RWPE2 (cell line): ENCODE measurements at places on chromosomes 5 and 9.

- no peak overlapping the region for H3K27ac ChIP-seq
- no peak overlapping the region for H3K4me3 ChIP-seq
- H3K36me3 ChIP-seq = peaks cover 9% of the 10 kb centered on the region
- peak; percentile 88 for DNase-seq
- H3K4me1 ChIP-seq = peaks cover 4% of the 10 kb centered on the region
Measured at GRCh38 chr9:98790842-98791607, 5.3 kb downstream of the ANKS6 start.

DNA sequence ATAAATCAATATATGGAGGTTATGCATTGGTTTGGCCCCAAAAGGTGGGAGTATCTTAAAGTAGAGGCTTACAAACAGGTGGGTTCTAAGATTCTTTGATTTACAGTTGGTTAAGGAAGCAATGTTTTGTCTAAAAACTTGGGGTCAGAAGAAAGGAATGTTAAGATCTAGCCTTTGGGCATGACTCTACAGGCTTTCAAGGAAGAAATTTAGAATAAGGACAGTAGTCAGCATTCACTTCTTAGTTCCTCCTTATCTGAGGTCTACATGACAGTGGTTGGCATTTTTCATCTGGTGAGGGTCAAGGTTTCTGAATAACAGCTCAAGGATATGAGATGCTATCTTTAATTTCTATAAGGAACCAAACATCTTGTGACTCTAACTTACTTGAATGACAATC is 122.8 kb downstream of the CAMK4 start:
- no peak overlapping the region for H3K4me3 ChIP-seq
- H3K36me3 ChIP-seq = no peaks in the 10 kb centered on the region
- H3K4me1 ChIP-seq = peaks cover 9% of the 10 kb centered on the region
- no peaks in the 10 kb centered on the region for H3K27me3 ChIP-seq
- no peak overlapping the region for H3K27ac ChIP-seq

DNA sequence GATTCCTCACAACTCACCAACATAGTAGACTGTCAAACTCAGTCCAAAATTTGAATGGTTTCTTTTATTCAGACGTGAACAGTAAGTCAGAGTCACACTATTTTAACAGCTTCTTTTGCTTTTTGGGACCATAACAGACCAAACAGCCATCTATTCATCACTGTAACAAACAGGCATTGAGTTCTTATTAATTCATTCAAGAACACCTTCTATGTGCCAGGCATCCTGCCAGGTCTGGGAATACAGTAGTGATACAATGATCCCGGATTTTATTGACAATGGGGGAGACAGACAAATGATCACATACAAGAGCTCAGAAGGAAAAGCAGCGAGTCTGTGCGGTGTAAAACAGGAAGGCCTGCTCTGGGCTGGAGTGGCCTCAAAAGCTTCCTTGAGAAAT is 153.3 kb upstream of the ERCC6L2 start:
- no peaks in the 10 kb centered on the region for H3K36me3 ChIP-seq
- H3K27me3 ChIP-seq = no peaks in the 10 kb centered on the region
- no peak overlapping the region for H3K27ac ChIP-seq
- DNase-seq = no peak
- no peaks in the 10 kb centered on the region for H3K4me1 ChIP-seq

- peak overlapping the region; percentile 66 for H3K4me3 ChIP-seq
- H3K4me1 ChIP-seq = peaks cover 27% of the 10 kb centered on the region
- H3K27me3 ChIP-seq = no peaks in the 10 kb centered on the region
- peaks cover 39% of the 10 kb centered on the region for H3K36me3 ChIP-seq
- peak overlapping the region; percentile 87 for H3K27ac ChIP-seq
- DNase-seq = no peak
Measured at GRCh38 chr9:124869986-124870560, 8.1 kb downstream of the ARPC5L start.

DNA sequence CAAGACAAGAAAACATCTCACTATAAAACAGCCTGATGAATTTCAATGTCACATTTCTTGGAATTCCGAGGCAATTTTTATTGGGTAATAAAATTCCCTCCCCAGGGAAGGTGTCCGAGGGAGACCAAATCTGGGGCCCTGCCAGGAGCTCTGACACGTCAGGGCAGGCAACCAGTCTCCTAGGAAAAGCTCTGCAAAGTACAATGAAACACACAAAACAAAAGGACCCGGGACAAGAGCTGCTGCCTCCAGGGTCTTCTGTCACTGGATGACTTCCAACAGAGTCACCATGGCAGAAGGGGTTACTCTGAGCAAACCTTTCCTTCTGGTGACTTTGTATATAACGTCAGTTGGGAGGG is 50.8 kb downstream of the SAXO1 start:
- H3K27me3 ChIP-seq = no peaks in the 10 kb centered on the region
- no peaks in the 10 kb centered on the region for H3K36me3 ChIP-seq
- DNase-seq = no peak
- no peak overlapping the region for H3K4me3 ChIP-seq
- H3K4me1 ChIP-seq = peaks cover 3% of the 10 kb centered on the region
